ENCODE measurements at places on chromosomes 1 and 21.

DNA sequence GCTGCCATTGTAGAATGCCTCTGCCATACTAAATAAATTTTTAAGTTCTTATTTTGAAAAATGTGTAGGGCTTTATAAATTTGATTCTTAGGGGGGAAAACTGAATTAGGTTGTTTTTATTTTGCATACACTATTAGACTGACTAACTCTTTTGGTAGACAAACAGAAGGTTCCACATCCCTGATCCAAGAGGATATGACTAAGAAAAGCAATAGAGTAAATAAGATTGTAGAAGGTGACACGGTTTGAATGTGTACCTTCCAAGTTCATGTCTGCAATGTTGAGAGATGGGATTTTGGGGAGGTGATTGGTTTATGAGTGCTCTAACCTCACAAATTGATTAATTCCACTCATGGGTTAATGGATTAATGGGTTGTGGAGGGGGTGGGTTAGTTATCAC, 127.9 kb downstream of the GLUL start:
- DNase-seq, result no peak

- no peak for DNase-seq
Observed at GRCh38 chr1:220785166-220786056, 1.3 kb upstream of the MTARC1 start.

DNA sequence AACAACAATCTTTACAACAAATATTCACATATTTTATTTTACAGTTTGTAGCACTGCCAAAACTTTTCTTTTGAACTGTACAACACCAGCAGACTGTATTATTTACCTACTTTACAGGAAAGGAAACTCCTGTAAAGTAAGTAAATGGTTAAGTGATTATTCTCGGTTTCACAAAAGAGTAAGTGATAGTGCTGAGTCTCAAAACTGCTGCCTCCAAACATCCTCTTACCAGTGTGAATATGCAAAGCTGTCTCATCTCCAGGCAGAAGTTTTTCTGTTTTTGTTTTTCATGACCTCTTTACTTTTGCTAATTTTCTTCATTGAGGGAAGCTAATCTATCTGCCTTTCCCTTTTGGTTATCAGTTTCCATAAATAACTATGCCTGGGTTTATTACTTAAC, 286.7 kb downstream of the SRGAP2C start:
- DNase-seq, result no peak

GRCh38 chr1:119653839-119654170, 5.7 kb upstream of the ZNF697 start:
- no peak for DNase-seq

DNA sequence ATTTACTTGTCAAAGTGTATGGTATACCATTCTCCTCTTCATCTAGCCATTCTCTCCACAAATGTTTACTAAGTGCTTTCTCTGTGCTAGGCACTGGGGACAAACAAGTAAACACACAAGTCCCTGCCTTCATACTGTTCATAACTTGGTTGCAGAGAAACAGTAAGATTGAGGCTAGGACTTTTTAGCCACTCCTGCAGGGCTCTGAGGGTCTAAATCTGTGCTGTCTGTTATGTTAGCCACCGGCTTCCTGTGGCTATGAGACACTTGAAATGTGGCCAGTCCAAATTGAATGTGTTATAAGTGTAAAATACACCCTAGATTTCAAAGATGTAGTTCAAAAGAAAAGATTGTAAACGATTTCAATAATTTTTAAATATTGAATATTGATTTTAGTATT, 50.2 kb downstream of the AZIN2 start:
- no peak for DNase-seq

GRCh38 chr1:64881281-64881680, 85.1 kb downstream of the JAK1 start:
- DNase-seq, result no peak

GRCh38 chr1:49356594-49356993, 579.9 kb upstream of the BEND5 start:
- no peak for DNase-seq

DNA sequence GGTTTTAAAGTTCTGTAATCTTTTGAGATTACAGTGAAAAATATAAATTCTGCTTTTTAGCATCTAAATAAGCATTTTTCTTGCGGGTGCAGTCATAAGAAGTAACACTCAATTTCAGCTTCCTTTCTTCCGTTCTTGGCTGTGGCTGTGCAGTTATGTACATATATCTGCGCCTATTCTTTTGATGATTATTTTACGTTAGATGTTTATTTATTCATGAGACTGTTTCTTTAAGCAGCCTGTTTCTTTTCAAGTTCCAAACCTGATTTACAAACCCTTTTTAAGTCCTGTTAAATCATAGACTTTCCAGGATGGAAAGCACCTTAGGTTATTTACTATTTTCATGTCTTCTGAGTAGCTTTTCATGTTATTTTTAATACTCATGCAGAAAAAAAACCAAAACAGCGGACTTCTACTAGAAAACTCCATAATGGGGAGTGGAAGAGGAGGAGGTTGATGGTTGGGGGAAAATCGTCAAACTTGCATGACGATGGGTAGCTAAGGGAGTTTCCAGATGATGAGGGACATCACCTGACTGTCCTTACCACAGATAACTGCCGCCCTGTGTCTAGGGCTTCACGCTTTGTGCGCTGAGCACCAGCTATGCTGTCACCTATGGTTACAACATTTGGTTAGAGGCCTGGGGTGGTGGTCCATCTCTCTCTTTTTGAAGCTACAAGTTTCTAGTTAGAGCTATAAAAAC, 2.6 kb downstream of the PRDM2 start:
- DNase-seq, result peak; percentile 30

DNA sequence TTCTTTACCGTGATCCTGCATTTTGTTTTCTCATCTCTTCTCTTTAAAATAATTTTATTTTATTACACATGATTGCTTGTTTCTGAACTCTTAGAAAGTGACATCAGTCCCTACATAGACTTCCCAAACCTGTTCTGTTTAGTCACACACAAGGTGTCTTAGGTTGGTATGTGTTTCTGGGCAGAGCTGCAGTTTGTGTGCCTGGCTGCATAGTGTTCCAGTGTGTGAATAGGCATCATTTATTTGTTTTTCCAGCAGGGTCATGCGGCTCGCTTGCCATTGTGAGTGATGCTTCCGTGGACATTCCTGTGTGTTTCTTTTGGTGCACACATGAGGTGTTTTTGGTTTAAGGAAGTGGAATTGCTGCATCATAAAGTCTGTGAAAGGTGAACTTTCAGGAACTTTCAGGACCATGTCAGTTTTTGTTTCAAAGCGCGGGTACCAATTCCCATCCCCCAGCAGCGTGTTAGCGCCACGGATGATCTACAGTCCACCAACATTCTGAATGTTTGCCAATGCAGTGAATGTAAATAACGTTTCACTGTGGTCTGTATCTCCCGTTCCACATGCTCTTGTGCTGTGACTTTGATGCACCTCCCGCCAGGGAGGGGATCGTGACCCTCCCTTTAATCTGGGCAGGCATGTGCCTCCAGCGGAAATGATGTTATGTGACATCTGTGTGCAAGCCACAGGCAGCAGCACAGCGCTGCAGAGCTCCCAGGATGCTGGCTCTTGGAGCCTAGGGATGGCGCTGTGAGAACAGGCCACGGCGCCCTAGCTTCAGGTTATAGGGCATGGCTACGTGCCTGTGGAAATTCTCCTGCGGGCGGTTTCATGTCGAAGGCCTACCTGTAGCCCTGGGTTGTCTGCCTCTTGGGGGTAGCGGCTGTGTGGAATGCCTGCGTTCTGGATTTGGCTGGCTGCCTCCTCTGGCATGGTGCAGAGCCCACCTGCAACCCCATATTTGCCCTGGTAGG, 144.6 kb upstream of the COL6A1 start:
- DNase-seq, result no peak

GRCh38 chr1:207946756-207947155, 35.8 kb upstream of the CD34 start:
- no peak for DNase-seq

- DNase-seq, result no peak
Observed at GRCh38 chr1:56911098-56911938, 54.5 kb downstream of the C8B start.

DNA sequence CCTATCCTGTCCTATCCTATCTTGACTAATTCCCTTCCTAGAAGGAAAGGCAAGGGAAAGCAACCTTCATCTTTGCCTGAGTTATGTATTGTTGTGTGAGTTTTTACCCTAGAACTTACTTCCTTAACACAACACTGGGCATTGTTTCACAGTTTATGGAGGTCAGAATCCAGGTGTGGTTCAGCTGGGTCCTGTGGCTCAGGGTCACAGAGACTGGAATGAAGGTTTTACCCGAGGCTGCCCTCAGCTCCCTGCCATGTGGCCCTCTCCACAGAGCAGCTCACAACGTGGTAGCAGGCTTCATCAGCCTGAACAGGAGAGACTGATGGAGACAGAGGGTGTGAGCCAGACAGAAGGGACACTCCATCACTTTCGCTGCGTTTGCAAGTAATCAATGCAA, 140.5 kb downstream of the FCRL5 start:
- no peak for DNase-seq

GRCh38 chr1:173353350-173353749, 123.8 kb upstream of the PRDX6 start:
- no peak for DNase-seq

DNA sequence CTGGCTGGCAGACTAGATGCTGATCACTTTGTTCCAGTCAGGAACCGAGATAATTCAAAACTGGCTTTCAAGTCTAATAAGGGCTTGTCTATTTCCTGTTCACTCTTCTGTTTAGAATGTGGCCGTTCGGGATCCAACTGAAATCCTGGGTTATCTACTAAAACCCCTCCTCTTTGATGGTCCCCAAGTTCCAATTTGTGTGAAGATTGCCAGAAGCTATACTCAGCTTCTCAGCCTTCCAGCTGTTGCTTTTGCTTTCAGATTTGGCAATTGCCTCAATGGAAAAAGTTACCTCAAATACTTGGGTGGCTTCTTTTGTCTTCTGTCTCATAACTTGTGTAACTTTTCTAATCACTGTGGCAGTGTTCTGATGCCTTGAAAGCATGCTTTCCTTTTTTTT, 43.7 kb downstream of the BTBD8 start:
- no peak for DNase-seq

- no peak for DNase-seq
Observed at GRCh38 chr1:20380616-20381035, 90.0 kb downstream of the VWA5B1 start.

GRCh38 chr1:154489695-154490274, 12.2 kb upstream of the TDRD10 start:
- DNase-seq, result no peak

DNA sequence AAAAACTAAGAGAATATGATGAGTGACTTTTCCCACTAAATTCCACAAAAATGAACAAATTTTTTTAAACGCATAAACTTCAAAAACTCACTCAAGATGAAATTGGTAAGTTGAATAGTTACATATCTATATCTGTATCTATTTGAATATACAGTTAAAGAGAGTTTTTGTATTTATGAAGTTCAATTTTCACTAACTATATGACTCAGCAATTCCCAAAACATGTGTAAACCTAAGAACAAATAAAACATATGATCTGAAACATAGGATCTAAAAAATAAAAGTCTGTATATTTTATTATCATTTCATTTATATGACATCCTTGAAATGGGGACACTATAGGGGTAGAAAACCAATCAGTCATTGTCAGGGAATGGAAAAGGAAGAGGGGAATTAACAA, 105.7 kb upstream of the SNX7 start:
- DNase-seq, result no peak

GRCh38 chr1:8382608-8383505, 64.9 kb downstream of the SLC45A1 start:
- DNase-seq, result no peak

DNA sequence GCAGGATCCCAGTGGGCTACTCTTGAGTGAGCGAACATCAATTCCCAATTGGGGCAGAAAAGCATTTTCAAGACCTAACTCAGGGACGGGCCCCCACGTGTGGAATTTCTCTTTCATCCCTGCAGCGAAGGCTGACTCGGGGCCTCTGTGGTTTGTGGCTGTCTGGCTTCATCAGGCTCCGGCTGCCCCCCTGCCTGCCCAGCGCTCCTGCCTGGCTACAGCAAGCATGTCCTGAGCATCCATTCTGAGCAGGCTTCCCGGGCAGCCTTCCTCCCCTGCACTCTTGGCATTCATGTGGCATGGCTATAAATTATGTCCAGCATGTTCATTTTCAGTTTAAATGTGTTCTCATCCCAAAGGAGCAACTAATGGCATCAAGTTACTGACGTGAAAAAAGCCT, 588.1 kb downstream of the KIF26B start:
- DNase-seq, result no peak

GRCh38 chr21:18801468-18801867, 397.9 kb upstream of the TMPRSS15 start:
- no peak for DNase-seq

DNA sequence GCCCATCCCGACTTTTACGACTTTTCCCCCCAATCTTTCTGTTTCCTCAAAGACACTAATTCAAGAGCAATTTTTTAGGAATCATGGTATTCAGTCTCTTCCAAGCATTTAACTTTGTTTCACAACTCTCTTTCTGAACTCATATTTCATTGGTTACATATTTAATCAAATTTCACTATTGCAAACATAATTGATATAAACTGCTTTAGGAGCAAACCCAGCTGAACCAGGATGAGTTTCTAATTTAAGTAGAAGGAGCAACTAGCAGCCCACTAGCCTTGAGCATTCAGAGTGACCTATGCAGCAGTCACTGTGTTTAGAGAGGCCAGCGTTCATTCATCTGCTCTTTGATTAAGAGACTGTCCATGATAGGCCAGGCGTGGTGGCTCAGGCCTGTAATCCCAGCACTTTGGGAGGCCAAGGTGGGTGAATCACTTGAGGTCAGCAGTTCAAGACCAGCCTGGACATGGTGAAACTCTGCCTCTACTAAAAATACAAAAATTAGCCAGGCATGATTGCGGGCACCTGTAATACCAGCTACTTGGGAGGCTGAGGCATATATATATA, 1.8 kb downstream of the CELA2B start:
- no peak for DNase-seq

GRCh38 chr1:53587252-53587988, 128.2 kb downstream of the DMRTB1 start:
- no peak for DNase-seq

- DNase-seq, result no peak
Observed at GRCh38 chr1:202084791-202085681, 37.7 kb upstream of the GPR37L1 start.

- DNase-seq, result no peak
Observed at GRCh38 chr1:174931214-174931613, 68.5 kb upstream of the CACYBP start.

GRCh38 chr1:101435831-101436511, 199.2 kb downstream of the S1PR1 start:
- no peak for DNase-seq

- no peak for DNase-seq
Observed at GRCh38 chr1:116006486-116006964, 30.2 kb downstream of the SLC22A15 start.

DNA sequence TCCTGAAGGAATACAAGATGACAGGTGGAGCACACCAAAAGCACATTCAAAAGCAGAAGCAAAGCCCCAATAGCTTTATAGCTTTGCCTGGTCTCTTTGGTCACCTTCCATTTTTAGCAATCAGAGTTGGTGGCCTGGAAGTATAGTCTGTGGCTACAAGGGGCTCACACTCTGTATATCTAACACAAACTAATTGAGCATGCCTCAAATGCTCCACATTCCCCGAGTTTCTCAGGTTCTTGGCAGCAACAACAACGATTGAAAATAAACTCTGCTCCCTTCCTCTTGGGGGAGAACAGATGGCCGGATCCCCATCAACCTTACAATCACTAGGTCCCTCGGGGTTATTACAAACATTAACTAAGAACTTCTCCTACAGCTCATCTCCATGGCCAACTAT, 24.9 kb upstream of the TADA1 start:
- no peak for DNase-seq

- no peak for DNase-seq
Observed at GRCh38 chr1:162696286-162696862, 64.1 kb downstream of the DDR2 start.
